ENCODE measurements at places on chromosomes 1 and 21. TPM values are rescaled to one million over a fixed set of nuclear protein-coding genes. Genes with fewer than 3 reads are reported as not detected.

The NECTIN4 gene
- 115 TPM for total RNA-seq

The LEFTY1 gene
- not detected for total RNA-seq

The ACADM gene
- total RNA-seq = 39.8 TPM

The LCE2C gene
- not detected for total RNA-seq

The BEND5 gene
- 0.24 TPM for total RNA-seq

The TGFB2 gene
- total RNA-seq = 0.44 TPM

DNA sequence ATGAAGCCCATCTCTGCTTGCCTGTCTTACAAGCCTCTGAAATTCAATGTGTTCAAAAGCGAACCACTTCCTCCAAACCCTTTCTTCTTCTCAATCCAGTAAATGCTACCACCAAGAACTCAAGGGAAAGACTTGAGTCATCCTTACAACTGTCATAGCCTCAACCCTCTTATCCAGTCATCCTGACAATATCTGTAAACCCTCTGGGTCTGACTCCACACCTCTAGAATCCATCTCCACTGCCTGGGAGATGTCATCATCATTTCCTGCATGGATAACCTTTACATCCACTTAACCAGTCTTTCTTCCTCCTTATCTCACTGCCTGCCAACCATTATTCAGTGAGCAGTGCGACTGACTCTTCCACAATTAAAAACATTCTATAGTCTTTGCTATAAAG lies 441.1 kb downstream of the SETD4 start:
- ATAC-seq = peak; percentile 76

GRCh38 chr21:30072496-30072895 lies 94.1 kb downstream of the CLDN17 start:
- peak; percentile 87 for ATAC-seq

GRCh38 chr1:24248859-24249258 lies 61.8 kb upstream of the IFNLR1 start:
- ATAC-seq = no peak

- peak; percentile 79 for ATAC-seq
Observed at GRCh38 chr21:26120828-26121227, 49.7 kb downstream of the APP start.

DNA sequence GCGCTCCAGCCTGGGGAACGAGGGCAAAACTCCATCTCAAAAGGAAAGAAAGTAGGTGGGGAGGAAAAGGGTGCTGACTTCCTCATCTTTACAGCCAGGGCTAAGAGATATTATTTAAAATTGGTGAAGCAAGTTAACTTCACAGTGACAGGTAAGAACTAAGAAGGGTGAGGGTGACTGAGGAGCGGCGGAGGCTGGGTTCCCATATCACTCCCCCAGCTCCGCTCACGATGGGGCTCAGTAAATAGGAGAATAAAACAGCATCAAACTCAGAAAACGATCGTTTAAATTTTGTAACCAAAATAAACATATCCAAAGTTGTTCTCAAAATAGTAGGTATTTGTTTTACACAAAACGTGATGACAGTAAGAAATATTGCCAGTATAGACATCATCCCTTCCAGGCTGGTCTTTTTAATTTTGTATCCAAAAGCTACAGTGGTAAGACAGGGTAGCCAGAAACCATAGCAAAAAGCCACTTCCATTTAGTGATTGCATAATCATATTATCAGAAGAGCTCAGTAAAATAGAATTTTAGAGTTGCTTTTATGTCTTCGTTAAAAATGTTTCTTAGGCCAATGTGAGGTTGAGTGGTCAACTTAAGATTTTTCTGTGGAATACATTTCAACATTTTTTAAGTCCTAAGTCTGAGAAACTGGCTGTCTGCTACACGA lies 26.2 kb upstream of the ADARB1 start:
- ATAC-seq = no peak

- peak; percentile 65 for ATAC-seq
Observed at GRCh38 chr1:226912587-226913176, 27.4 kb upstream of the COQ8A start.

- peak; percentile 73 for ATAC-seq
Observed at GRCh38 chr21:42515708-42516502, 2.3 kb downstream of the SLC37A1 start.

DNA sequence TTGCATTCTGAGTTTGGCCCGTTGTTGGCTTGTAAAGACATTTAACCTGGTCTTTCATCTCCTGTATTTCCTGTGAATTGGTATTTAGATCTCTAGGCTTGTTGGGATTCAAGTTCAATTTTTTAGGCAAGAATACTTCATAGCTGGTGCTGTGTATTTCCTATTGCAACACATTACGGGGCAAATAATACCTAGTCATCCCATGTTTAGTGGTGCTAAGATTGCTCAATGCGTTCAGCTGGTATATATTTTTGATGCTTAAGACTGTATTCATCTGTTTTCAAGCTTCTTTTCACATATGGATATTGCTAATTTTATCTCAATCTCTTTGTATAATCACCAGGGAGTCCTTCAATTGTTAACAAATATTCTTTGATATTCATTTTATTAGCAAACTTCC lies 87.5 kb upstream of the ZBTB18 start:
- no peak for ATAC-seq

- no peak for ATAC-seq
Observed at GRCh38 chr1:76065270-76065669, 9.3 kb upstream of the ST6GALNAC3 start.

GRCh38 chr21:25496825-25497482 lies 110.3 kb downstream of the MRPL39 start:
- ATAC-seq = no peak

- no peak for ATAC-seq
Observed at GRCh38 chr1:247548092-247548491, 842 bp upstream of the GCSAML start.

DNA sequence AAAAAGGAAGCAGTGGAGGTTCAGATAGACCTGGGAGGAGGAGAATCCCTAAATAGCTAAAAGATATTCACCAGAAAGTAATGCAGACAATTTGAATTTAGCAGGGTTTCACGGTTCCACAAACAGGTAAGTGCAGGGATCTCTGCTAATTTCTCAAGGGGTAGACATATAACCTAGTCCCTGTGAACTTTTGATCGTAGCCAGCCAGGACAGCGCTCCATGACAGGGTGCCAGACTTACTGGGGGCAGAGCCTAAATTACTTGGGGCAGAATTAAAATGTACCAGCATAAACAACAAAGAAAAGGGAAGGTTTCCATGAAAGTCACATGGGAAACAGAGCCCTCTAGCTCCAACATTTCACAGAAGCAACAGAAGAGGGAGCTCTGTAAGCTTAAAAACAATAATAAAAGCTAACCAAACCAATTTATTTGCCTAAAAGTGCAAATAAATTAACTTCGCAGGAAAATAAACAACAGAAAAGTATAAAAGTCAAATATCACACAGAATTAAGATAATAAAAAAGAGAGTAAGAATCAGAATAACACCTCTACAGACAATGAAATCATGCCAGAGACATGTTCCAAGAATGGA lies 198.3 kb downstream of the DUSP10 start:
- ATAC-seq = no peak

DNA sequence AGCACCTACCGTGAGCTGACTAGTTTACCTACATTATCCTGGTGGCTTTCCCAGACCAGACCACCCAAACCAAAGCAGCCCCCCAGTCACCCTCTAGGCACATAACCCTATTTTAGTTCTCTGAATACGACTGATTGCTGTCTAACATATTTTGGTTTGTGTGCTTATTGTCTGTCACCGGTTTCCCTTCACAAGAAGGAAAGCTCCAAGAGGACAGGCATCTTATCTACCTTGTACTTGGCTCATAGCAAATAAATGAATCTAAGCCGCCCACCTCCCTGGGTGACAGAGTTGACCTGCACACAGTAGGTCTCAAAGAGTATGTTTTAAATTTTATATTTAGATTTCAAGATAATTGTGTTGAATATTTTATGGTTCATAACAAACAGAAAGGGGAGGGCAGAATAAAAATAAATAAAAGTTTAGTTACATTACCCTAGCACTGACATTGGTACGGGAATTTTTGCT lies 904 bp upstream of the PRDX6 start:
- ATAC-seq = no peak

GRCh38 chr1:232995189-232995588 lies 44.8 kb downstream of the NTPCR start:
- ATAC-seq = no peak

DNA sequence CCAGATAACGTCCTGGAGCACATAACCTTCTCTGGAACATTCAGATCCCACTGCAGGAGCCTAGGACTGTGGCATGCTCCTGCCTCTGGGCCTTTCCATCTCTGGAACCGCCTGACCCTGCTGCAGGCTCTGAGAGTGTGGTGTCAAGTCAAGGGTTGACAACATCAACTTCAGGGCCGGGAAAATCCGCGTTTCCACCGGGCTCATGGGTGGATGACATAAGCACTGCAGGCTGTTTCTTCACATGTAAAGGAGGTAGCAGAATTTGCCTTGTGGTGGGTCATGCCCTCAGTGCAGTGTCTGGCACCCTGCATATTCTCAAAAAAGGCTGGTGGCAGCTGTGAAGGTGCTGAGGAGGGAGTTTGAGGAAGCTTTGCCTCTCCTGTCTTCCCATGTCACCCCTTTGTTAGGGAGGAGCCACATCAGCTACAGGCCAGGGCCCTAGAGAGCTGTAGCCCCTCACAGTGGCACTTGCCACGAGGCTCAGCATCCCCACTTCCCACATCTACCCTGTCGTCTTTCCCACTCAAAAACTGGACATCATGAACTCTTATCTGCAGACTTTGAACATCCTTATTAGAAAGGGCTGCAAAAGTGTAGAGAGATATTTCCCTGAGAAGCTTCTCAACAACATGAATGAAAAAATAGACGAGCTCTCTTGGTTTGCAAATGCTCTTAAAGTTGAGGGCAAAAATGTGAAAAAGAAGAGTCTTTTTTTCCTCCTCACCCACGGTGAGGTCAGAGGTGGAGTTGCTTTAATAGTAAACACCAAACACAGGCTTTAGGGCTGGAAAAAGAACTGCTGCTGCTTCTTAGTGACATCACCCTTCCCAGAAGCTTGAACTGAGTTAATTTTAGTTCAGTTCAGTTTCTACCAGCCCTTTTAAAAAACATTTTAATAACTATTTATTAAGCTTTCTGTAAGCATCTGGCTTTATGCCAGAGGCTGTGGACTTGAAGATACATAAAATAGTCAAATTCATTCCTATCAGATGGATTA lies 121.3 kb downstream of the HUNK start:
- ATAC-seq = no peak

- ATAC-seq = no peak
Observed at GRCh38 chr21:40633048-40633447, 213.9 kb downstream of the DSCAM start.

DNA sequence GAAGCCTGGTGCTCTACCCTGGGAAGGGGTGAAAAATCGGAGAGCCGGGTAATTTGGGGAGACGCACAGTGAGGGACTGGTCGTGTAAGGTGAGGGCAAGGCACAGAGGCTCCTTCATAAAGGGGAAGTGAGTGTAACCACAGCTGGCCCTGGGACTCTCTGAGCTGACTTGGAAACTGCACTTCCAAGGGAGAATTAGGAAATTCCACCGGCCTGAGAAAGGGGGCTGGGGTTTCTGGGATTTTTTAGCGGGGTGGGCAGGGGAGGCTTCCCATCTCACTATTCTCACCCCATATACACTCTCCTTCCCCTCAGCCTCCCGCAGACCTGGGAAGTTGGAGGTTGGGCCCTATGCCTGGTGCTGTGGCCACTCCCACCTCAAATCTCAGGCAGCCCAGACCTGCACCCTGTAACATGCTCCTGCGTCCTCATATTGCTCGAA lies 88.3 kb upstream of the IPO9 start:
- peak; percentile 63 for ATAC-seq

DNA sequence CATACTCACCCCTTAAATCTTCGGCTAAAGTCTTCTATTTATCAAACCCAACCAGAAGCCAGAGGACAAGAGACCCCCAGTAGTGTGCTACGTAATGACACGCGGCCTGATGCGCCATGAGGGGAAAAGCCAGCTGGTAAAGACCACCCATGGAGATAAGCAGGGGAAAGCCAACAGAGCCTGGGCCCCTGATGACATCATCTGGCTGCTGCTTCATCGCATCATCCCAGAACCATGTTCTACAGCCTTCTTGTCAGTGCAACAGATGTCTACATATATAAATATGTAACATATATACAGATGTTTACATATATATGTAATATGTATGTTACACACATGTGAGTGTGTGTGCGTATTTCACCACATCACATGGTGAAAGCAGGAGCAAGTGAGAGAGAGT lies 81.7 kb upstream of the VANGL1 start:
- no peak for ATAC-seq

GRCh38 chr1:225426395-225427234 lies 1.2 kb downstream of the LBR start:
- peak; percentile 14 for ATAC-seq
